ENCODE measurements at places on chromosomes 7 and 10.
A peak's percentile ranks its signal among the peaks of the same experiment; 100 is the strongest.

DNA sequence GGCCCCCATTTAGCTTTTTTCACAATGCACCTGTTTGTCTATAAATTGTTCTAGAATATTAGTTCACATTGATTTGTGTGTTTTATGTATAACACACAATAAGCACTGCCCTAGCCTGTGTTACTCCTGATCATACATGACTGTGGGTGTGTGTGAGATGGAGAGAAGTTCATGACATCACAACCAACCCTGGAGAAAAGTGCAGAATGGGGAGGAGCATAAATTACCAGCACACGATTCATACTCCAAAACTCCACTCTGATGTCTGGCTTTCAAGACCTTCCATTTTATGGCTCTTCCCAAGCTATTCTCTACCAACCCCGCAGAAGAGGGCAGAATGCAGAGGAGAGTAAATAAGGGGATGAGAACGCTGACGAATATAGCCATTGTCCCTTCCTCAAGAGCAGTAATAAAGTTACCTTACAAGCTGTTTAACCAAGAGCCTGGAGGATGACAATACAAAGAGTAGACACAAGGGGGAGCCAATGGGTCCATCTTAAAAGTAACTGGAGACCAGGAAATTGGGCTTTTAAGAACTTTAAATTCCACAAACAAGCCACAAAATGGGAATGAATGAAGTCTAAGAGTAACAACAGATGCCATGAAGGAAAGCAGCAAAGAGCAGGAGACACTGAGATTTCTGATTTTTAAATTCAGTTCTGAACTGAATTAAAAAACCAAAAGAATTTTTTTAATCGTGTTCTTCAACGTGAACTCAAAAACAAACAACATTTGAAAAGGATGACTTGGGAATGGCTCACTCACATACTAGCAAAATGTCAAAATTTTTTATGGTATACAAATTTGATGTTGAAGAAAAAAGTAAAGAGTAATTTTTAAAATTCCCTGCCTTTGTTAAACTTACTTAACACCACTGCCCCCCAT lies 159.6 kb downstream of the PARD3 start:
- DNase-seq, result peak; percentile 68

DNA sequence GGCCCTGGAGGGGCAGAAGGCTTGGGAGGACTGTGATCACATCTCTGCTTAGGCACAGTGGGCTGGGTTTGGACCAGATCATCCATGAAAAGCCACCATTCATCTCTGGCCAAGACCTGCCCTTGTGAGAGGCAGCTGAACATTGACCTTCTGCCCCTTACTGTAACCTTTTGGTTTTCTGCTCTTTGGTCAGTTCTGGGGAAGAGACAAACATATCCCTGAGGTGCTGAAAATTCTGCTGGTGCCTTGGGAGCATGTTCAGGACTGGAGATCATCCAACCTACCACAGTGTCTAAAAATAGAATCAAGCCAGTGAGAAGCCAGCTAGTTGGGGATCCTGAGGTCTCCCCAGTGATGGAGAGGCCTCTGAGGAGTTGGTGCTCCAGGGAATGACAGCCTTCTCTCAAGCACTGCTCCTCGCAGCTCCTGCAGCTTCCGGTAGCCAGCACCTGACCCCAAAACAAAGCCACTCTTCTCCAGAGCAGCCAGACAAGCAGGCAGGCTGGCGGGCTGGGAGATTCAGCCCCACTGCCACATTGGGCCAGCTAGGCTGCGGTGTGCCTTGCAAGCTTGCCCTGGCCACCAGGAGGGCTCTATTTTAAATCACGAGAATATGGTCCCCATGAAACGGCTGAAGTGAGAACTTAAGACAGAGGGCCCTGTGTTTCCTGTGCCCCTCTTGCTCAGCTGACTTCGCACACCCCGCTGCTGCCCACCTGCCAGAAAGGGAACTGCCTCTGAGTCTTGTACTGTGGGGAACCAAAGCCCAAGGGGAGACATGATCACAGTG lies 37.8 kb upstream of the UBE2H start:
- no peak for DNase-seq

DNA sequence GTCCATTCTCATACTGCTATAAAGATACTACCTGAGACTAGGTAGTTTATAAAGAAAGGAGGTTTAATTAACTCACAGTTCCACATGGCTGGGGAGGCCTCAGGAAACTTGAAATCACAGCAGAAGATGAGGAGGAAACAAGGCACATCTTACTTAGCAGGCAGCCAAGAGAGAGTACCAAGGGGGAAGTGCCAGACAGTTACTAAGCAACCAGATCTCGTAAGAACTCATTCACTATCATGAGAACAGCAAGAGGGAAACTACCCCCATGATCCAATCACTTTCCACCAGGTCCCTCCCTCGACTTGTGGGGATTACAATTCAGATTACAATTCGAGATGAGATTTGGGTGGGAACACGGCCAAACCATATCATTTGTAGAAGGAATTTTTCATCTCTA lies 36.3 kb downstream of the NHLRC2 start:
- no peak for DNase-seq

DNA sequence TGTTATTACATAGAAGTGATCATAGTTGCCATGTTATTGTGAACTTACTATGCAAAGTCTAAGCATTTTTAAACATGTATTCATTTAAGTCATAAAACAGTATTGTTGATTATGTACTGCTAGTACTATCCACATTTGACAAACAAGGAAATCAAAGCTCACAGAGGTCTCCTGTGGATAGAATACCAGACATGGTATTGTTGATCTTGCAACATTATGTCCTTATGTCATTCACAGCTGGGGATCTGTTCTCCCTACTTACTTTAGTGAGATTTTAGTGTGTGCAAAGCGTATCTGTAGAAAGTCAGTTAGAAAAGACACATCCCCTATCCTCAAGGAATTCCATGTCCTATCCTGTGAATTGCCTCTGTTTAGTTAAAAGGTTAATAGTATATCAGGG lies 106.1 kb downstream of the SND1 start:
- DNase-seq, result no peak

GRCh38 chr10:69747179-69747578 lies 54.5 kb upstream of the COL13A1 start:
- DNase-seq, result no peak
